ENCODE measurements at places on chromosomes 3 and 15.
A peak's percentile ranks its signal among the peaks of the same experiment; 100 is the strongest.

- DNase-seq, result no peak
Measured at GRCh38 chr3:183122257-183122932, 23.1 kb upstream of the MCCC1 start.

- no peak for DNase-seq
Measured at GRCh38 chr3:12486916-12487315, 2.6 kb downstream of the TSEN2 start.

GRCh38 chr15:89780601-89781000, 4.5 kb downstream of the MESP2 start:
- DNase-seq, result no peak

- DNase-seq, result no peak
Measured at GRCh38 chr3:56781762-56782161, 20.0 kb downstream of the ARHGEF3 start.

- no peak for DNase-seq
Measured at GRCh38 chr3:122893282-122893681, 98.4 kb downstream of the SLC49A4 start.

- no peak for DNase-seq
Measured at GRCh38 chr15:40305281-40305680, 2.5 kb downstream of the PLCB2 start.

- DNase-seq, result no peak
Measured at GRCh38 chr3:71512544-71512943, 71.0 kb downstream of the FOXP1 start.

DNA sequence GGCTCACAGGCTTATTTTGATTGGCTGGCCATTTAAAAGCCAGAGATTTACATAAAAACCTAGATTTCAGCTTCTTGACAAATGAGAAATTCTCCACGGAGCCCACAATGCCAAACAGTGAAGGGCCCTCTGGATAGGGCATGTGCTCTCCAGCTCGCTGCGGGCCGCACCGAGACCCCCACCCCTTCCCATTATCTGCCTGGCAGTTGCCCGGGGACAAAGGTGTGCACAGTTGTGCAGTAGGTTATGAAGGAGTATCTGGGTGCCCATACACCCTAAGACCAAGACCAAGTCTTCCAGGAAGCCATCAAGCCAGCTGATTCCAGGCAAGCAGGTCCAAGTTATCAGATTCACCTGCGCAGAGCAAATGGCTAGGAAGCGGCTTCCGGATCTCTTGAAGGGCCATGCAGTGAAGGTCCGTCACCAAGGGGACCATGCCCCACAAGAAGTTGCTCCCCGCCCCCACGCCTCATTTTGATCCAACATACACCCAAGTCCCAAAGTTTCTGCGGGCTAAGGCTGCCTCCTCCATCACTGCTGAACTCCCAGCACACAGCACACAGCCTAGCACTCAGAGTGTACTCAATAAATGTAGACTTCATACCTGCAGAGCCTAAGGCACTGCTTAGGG, 1.3 kb downstream of the MRPS25 start:
- DNase-seq, result no peak

DNA sequence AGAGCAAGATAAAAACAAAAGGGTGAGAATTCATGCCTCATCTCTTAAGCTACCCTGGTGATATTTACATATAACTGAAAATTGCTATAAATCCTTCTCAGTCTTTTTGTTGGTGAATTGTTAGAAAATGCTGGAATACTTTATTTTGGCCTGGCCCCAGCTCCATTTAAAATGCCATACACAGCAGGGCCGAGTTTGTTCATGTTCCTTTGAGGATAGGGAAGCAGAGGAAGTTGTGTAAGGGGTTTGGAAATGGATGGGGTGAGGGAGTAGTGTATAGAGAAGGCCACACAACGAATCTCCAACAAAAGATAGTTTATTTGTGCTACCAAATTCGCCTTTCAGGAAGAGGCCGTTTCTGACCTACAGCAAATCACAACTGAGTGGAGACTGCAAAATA, 78.6 kb upstream of the ADAMTS9 start:
- no peak for DNase-seq

DNA sequence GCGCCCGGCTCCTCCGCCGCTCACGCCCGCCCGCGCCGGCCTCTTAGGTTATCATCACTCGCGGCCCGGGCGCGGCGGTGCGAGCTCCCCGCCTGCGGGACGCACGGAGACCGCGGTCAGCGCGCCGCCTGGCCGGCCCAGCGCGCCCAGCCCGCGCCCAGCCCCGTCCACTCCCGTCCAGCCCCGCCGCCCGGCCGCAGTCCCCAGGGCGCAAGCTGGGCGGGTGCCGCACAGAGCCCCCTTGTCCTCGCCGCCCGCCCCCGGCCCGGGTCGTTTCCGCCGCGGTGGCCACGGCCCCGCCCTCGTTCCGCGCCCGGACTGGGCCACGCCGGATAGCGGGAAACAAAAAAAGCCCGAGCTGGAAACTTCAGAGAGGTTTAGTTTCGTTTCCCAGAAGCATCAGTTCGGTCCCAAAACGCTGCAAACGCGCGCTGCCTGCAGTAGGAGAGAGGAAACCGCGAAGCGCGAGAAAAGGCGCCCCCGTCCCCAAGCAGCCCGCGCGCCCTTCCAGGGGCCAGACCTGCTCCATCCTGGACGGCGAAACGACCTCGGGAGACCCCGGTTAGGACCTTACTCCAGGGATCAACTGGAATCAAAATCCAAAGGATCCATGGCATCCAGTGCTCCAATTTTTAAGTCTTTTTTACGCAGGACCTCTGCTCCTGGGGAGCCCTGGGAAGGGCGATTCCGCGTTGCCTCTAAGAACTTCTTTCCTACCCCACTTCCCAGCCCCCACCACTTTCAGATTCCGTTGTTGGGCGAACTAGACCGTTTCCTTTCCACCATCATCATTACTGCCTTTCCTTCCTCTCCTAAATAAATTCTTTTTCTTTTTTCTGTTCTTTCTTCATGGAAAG, at the start of gene ATP10A:
TSS of gene ATP10A (minus strand) at position 217 of the 857 bp plus-strand sequence. CDS start 231 bp downstream, outside the sequence.
- peak; percentile 44 for DNase-seq

GRCh38 chr15:37898362-37898761, 36.1 kb upstream of the TMCO5A start:
- no peak for DNase-seq

DNA sequence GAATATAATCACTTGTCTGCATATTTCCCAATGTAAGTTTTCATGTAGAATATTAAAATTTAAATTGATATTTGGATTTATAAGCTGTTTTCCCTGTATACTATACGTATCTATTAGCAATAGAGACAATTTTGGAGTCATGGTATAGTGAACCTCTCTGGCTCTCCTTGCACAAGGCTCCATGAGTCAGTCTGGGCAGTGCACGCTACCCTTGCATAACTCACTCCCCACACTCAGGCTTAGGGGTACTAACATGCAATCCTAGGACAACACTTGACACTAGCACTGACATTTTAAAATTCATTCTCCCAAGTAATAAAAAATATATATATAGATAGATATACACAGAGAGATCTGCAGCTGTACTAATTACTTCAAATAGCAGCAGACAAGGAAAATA, 39.2 kb downstream of the SLC24A1 start:
- DNase-seq, result no peak

DNA sequence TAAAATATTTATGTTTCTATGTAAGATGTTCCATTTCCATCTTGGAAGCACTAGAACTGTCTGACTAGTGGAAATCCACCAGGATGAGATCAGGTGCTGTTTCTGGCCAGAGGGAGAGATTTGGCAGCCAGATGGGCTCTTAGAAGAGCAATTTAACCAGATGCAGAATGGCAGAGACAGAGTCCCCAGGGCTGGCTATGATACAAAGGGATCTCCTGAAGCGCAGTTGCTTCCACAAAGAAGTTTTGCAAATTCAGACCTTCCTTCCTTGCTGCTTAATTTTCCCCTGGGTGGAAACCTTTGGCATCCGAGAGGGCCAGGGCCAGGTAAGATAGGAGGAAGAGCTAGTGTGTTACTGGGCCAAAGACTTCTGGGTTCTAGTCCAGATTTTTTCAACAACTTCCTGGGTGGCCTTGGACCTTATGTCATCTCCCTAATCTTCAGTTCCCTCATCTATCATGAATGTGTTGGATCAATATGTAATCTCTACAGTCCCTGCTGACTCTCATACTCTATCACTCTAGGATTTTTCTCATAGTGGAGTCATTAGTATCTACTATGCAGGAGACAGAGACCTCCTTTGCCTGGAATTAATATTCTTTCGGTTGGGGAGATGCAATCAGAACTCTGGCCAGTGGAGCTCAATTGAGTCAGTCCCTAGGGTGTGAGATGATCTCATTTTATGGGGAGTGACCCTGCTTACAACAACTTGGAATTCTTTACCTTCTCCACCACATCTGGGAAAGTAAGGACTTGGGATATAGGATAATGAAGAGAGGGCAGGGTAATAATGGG, 41.1 kb upstream of the NDUFB4 start:
- no peak for DNase-seq

DNA sequence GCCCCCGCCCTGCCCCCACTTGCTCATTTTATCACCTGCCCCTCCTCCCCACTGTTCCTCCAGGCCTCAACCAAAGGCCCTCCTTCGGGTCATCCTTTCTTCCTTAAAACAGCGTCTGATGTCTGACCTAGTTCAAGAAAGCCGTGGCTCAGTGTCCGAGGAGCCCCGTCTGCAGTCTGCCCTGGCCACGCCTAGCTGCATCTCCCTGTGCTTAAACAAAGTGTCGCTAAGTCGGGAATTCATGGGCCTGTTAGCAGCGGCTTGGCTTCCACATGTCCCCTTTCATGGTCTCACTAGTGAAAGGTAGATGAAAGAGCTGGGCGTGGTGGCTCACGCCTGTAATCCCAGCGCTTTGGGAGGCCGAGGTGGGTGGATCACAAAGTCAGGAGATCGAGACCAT, 41.2 kb downstream of the TM2D3 start:
- DNase-seq, result no peak

DNA sequence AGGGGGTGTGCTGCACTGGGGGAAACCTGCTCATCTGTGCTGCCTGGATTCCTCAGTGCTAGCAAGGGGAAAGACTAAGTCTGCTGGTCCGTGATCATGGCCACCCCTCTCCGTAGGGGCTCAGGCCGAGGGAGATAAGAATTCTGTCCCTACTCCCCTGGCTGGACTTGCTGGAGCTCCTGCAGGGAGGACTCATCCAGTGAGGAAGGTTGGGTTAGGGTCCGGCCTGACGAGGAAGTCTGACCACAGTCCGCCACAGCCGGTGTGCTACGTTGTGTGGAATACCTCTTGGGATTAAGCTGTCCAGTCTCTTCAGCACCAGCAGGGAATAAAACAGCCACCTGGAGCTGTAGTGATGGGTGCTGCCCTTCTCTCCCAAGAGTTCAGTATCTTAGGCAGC, 1309.1 kb upstream of the CADM2 start:
- DNase-seq, result no peak

GRCh38 chr3:177646749-177647148, 449.5 kb upstream of the TBL1XR1 start:
- DNase-seq, result no peak

Data from activated T-cell treated with anti-CD3 and anti-CD28 coated beads, Interleukin-2, amount 50 U/mL, for 4 hours (primary cell).